ENCODE measurements at places on chromosomes 7 and 10.

- no peak for DNase-seq
These were observed 140.7 kb downstream of the ATE1 start for GRCh38 chr10:121787169-121787568.

- DNase-seq = no peak
These were observed 35.2 kb upstream of the KLF6 start for GRCh38 chr10:3820255-3820654.

GRCh38 chr10:11612021-11613001 is 861 bp upstream of the USP6NL start:
- DNase-seq = peak; percentile 97

- DNase-seq = no peak
These were observed 306.4 kb upstream of the ZNF32 start for GRCh38 chr10:43955002-43955596.

- no peak for DNase-seq
These were observed 991 bp downstream of the SEMA4G start for GRCh38 chr10:100970076-100970913.

GRCh38 chr7:8082762-8083161 is 114.2 kb downstream of the GLCCI1 start:
- DNase-seq = no peak

- DNase-seq = no peak
These were observed 69.1 kb downstream of the NKX6-2 start for GRCh38 chr10:132716691-132717490.

DNA sequence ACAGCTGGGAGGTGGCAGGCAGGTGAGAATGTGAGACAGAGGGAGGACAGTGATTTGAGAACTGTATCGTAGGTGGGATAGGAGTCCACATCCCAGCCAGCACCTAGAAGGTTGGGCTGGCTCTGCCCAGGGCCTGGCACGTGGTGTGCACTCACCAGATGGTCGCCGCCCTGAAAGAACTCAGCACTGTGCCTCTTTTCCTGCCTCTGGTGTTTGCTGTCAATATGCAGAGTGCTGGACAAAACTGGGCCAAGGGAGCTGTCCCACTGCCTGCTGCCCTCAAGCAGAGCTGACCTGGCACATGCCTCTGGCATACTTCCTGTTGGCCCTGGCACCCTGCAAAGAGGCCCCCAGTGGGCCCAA is 36.8 kb downstream of the CHST3 start:
- no peak for DNase-seq

DNA sequence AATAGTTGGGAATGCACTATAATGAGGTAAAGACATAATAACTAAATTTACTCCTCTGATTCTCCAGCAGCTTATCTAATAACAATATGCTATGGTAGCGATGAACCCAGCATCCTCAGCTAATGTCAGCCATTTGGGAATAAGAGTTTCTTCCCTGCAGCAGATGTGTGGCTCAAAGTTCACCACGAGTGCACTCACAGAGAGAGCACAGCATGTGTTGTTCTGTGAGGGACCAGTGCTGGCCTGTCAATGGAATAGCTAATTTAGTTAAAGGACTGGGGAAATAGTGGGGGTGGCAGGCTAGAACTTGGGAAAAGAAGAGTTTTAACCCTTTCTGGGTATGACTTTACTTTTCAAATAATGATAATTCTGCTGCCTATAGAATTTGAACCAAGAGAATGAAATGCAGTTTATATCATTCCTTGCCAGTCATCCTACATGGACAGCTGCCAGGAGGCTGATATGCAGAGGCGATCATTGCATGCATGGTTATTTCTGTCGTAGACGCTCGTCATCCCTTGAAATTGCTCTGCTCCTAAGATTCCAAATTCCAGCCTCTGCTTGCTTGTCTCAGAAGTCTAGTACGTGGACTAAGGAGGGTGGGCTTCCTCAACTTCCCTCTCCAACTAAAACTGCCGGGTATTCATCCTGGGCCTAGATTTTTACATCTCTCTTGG is 355.6 kb downstream of the RNLS start:
- DNase-seq = peak; percentile 55

DNA sequence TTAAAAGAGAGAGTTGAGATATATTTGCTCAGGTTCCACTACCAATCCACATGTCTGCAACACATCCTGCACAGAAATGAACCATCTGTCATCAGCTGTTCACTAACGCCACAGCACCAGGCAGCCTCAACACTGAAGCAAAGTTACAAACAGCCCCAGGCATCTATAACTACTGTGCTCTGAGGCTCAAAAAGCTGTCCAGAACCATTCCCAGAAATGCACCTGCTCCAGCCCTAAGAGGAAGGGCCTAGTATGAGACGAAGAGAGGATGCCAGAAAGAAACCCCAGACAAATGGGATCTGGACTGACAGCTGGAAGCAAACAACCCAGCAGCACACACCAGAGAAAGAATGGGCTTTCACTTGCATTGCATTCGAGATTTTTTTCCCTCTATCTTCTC is 159.3 kb downstream of the ELMO1 start:
- DNase-seq = no peak

- DNase-seq = no peak
These were observed 453.1 kb upstream of the MKI67 start for GRCh38 chr10:128579280-128579865.

DNA sequence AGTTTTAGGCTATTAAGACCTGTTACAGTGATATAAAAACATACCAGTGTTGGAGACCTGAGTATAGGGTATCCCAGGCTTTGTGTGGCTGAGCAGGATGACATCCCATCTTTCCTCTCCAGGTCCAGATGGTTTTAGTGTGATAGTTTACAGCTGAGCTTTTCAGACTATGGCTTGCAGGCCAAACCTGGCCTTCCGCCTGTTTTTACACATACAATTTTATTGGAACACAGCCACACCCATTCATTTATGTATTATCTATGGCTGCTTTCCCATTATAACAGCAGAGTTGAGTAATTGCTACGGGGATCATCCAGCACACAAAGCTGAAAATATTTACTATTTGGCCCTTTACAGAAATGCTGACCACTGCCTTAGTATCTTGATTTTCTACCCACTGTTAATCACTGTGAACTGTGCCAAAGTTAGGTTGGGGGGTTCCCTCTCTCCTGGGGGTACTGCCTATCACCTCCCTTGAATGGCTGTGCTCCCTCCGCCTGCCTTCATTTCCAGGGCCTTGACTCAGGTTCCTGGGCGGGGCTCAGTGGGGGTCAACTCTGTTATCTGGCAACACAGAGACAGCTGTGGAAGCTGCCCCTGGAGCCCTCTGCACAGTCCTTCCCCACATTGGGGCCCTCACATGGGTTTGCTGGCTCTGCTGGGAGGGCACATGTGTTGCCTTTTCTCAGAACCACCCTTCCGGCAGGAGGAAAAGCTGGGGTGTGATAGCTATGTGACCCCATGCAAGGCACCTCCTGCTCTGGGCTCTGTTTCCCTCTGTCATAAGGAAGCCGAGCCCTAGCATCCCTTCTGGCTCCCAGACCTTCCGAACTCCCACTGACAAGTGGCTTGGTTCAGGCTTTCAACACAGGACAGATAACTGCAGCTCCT is 40.3 kb upstream of the SH2D4B start:
- DNase-seq = peak; percentile 91

DNA sequence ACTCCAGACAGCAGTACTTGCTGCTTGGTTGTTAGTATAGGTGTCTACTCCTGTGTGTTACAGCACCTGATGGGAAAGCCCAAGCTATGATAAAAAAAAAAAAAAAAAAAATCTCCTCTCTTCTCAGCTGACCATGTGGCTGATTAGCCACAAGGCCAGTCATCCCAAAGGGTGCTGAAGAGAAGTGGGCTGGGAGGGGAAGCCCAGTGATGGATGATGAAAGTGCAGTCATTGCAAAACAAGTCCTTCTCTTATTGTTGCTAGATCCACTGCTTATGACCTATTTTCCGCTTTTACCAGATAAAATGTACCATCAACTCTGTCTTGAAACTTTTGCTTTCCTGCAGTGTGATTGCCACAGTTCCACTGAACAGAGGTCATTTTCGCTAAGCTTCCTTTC is 1092.5 kb upstream of the C7orf33 start:
- DNase-seq = no peak

DNA sequence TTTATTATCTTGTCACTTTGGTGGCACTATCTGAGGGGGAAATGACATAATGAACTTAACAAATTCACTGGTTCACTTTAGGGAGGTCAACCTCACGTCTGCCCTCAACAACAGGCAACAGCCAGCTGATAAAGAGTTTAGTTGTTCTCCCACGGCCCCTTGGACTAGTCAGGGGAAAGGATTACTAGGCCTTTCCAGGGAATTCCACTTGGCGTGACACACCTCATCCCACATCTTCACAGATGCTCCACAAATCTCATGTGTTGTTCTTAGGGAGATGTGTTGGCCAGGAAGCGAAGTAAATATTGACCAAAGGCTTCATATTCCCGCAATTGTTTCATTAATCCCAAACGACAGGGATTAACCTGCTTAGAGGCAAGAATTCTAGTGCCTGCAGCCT is 183.5 kb upstream of the CDCA7L start:
- no peak for DNase-seq

- DNase-seq = no peak
These were observed 93.3 kb upstream of the FZD8 start for GRCh38 chr10:35735412-35735811.

GRCh38 chr7:20578257-20578771 is 37.2 kb upstream of the ABCB5 start:
- DNase-seq = no peak

DNA sequence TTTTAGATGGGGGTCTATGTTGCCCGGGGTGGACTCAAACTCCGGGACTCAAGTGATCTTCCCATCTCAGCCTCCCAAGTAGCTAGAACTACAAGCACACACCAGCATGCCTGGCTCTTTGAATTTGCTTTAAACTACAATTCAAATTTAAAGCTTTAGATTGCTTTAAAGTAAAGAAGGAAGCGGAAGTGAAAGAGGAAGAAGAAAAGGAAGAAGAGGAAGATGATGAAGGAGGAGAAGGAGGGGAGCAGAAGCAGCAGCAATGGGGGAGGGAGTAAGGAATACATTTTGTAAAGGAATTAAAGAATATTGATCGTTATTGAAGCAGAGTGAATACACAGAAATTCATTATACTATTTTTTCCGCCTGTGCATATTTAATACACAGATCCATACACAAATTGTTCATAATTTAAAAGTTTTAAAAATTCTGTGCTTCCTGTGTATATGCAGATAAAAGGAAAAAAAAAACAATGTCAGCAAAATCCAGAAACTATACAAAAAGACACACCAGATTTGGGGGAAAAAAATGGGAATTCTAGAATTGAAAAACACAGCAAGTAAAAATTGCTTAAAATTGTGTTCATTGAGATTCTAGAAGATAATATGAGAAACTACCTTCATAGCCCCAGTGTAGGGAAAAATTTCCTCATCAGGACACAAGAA is 60.8 kb upstream of the KCNMA1 start:
- no peak for DNase-seq

- DNase-seq = no peak
These were observed 308.5 kb downstream of the WDR11 start for GRCh38 chr10:121159670-121160069.

GRCh38 chr10:63466144-63466935 is 563 bp upstream of the JMJD1C start:
- DNase-seq = peak; percentile 36

- DNase-seq = no peak
These were observed 93.7 kb downstream of the ELAPOR2 start for GRCh38 chr7:86965727-86966120.

DNA sequence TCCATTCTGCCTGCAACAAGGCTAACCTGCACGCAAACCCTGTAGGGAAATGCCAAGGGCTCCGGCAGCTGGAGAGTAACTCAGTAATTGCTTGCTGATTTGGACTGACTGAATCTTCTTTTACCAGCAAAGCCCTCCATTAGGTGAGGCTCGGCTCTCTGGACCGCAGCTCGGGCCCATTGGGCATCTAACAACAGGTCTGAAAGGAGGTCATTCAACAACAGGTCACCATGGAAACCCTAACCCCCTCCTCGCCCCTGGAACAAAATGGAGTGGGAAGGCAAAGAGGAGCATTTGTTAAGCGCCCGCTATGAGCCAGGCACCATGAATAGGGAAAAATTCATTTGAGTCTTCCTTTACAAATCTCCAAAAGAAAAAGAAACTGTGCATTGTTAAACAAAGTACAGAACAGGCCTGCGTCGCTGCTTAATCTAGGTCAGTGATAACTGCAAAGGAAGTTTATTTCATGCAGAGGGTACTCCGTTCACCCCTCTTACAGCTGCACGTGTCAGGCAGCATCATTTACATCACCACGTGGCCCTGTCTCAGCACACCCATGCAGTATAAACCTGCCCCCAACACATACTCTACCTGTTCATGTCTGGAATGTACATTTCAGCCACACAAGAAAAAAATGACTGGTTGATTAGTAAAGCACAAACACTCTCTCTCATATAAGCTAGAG is 248.8 kb upstream of the NEBL start:
- no peak for DNase-seq

DNA sequence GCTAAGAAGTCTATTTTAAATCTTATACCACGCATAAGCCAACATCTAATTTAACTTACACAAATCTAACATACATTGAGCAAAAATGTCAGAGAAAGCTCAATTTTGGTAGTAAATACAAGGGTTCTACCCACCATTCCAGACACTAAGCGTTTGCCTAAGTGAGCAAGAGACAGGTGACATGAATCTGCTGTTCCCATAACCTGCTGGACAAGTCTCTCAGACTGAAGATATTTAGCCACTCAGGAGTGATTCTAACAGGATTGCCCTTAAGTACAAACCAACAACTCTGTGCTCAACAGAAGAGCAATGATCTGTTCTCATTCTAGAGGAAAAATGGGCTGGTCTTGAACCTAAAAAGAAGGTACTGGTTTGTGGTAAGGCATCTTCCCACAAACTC is 18.8 kb downstream of the EZH2 start:
- DNase-seq = no peak

GRCh38 chr10:86685893-86686632 is 17.8 kb downstream of the LDB3 start:
- DNase-seq = no peak

DNA sequence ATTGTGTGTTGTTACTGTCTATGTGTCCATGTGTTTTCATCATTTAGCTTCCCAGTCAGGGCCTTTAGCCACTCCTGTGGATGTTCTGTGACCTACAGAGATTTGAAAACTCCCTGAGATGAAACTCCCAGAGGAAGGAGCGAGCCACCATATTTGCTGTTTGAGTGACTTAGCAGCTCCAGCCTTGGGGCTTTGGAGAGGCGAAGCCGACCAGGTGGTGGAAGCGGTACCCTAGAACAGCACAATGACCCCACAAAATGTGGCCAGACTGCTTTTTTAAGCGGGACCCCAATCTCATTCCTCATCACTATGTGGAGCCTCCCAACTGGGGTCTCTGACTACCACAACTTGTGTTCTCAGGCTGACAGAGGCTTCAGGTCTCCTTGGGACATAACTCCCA is 323.9 kb upstream of the KCND2 start:
- DNase-seq = no peak

DNA sequence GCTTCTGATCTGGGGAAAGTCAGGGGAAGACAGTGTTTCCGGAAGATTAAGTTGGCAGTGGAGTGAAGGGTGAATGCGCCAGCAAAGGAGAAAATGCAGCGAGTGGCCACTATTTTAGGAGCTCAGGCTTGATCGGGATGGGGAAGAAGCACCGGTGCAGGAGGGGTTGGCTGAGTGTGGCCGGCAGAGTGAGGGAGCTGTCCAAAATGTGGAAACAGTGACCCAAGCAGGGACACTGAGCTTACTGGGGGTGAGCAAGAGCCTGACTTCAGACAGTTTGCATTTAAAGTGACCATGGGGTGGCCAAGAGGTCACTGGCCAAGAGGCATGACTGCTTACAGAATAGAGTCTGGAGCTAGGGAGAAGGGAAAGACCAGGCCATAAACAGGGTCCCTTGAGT is 79.3 kb downstream of the GOLGA7B start:
- no peak for DNase-seq

All from hematopoietic multipotent progenitor cell treated with erythropoietin and hydrocortisone succinate and interleukin-3 and kit ligand, for 15 days (in vitro differentiated cells).